ENCODE measurements at places on chromosomes 1 and 21.

DNA sequence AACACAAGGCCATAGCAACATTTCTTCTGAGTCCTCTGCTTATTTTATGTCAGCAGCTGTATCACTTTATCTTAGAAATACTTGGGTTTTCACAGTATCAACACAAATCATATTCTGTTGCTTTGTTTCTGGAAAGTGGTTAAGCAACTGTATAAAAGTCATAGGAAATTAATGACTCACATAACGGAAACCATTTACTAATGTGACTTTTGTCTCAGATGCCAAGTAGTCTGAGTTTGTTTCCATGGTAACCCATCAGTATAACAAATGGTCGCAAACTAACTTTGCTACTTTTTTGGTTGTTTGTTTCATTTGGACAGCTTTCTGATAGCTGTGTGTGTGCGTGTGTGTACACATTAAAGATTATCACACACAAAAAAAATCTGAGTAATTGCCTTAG, 31.1 kb downstream of the EEIG2 start:
- peak; percentile 95 for DNase-seq

DNA sequence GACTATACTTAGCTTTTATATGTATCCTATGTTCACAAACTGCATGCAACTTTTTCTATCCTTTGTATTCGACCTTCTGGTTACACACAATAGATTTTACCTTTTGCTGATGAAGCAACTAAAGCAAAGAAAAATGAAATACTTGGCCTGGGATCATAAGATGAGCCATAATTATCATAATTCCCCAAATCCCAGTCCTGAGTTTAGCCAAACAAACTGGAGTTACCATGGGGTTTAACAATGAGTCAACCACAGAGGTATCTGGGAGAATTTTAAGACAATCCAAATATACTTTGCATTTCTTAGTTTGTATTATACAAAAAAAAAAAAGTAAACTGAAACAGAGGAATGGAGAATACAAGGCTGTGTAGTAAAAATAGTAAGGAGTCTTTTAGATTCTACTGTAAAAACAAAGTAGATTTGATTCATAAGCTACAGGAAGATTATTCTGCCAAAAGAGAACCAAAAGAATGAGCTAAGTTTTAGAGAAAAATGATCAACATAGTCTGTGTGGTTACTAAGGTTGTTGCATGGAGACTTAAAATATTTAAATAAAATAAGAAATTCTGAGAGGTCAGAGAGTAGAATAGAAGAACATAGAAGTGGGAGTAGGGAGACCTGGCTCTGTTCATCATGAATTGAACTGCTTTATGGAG, 60.4 kb upstream of the GORAB start:
- DNase-seq: peak; percentile 24

- no peak for DNase-seq
Measured at GRCh38 chr1:30051777-30052176, 671.6 kb downstream of the MATN1 start.

DNA sequence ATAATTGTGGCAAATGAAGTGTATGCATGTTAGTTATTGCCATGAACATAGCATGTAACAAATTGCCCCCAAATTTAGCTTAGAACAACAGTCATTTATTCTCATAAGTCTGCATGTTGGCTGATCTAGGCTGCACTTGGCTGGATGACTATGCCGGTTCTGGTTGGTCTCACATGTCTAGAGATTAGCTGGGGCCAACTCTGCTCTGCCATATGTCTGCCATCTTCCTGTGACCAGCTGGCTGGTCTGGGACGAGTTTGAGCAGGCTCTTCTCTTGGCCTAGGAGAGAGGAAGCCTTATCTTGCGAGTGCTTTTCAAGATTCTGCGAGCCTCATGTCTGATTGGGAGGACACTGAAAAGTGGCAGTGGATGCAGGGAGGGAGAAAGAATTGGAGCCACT, 198.3 kb upstream of the FAM78B start:
- DNase-seq: no peak

- DNase-seq: no peak
Measured at GRCh38 chr1:111955755-111956154, 33.7 kb downstream of the KCND3 start.

- DNase-seq: no peak
Measured at GRCh38 chr1:61058483-61059245, 23.7 kb upstream of the NFIA start.

- no peak for DNase-seq
Measured at GRCh38 chr1:82934074-82934473, 1064.9 kb downstream of the TTLL7 start.

- no peak for DNase-seq
Measured at GRCh38 chr1:167342846-167343245, 122.2 kb downstream of the POU2F1 start.

DNA sequence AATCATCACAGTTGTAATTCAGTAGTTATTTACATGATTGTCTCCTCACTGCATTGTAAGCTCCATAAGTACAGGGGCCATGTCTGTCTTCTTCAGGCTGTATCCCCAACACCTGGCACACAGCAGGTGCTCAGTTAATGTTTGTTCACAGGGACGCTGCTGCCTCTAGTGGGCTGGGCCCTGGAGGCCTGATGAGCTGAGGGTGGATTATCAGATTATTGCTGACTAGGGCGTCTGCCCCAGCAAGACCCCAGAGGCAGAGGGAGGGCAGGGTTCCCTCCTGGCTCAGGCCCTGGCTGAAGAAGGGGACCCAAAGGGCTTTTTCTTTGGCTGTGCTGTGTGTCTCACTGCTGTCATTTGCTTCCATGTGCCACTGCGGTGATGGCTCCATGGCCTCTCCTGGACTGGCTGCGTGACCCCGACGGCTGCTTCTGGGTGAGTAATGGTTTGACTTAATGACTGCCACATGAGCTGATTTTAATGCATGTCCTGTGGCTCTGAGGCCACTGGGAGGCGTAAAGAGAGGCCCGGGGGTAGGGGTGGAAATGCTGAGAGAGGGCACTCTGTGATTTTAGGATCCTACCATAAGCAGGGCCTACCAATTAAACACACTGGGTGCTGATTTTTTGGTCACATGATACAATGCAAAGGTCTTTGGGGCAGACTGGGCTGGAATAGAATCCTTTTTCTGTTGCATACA, 20.8 kb upstream of the EPB41 start:
- DNase-seq: peak; percentile 36

DNA sequence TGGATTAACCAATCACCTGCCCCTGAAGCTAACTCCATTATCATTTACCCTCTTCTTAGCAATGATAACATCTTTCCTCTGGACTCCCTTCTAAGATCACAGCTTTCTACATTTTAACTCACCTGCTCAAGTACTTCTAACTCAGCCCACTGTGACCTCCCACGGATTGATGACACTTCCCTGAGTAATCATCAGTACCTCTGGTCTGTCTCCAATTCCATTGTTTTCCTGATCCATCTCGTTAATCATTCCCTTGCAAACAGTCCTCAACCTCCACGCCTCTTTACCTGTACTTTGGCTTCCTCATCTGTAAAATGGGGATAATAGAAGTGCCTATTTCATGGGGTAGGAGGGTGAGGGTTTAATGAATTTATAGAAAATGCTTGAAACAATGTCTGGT, 195.3 kb upstream of the APP start:
- DNase-seq: no peak

DNA sequence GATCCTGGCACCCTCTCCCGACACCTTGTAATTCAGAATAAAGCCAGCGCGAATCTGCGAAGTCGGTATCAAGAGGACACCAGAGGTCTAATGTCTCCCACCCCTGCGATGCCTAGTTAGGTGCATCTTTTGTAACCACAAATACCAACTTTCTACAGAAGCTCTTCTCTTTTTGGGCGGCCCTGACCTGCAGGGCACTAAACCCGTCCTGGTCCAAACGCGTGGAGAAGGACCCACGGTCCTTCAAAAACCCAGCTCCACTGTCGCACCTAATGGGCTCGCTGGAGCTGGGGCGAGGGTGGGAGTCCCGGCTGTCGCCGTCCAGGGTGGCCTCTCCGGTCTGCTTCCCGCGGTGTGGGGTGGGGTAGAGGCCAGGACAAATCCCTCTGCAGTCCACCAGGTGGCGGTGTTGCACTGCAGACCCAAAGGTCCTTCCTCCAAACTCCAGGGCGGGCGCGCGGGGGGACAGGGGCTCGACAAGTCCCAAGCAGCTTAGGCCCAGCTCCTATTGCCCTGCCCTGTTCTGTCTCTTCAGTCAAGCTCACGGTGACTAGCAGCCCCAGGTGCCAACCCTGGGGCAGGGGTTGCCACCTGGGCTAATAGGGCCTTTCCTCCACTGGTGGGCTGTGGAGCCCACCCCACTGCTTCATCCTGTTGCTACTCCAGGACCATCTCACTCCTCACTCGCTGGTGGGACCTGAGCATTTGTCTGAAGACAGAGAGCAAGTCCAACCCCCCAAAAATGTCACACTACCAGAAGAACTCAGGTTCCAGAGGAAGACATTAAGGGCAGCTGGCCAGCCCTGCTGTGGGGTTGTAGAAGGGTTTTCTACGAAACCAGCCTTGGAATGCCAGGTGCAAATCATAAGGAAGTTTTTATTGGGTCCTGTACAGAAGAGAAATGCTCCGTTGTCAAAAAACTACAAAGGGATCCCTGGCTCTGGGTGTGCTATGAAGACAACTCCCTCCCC, 2.8 kb downstream of the HES3 start:
- DNase-seq: no peak

- no peak for DNase-seq
Measured at GRCh38 chr1:30780409-30780808, 22.8 kb upstream of the LAPTM5 start.

DNA sequence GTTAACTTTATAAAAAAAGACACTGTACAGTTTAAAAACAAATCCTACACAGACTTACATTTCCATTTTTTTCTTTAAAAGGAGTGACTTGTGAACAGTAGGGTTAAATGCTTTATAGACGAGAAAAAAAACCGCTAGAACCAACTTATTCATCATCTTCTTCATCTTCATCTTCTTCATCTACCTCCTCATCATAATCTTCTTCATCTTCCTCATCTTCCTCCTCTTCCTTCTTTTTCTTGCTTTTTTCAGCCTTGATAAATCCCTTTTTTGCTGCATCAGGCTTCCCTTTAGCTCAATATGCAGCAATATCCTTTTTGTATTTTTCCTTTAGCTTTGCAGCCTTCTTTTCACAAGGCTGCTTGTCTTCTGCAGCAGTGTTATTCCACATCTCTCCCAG, 22.5 kb downstream of the FMO1 start:
- DNase-seq: no peak

All from AG09319 (cell line).